ENCODE measurements at places on chromosomes 13 and 19.

DNA sequence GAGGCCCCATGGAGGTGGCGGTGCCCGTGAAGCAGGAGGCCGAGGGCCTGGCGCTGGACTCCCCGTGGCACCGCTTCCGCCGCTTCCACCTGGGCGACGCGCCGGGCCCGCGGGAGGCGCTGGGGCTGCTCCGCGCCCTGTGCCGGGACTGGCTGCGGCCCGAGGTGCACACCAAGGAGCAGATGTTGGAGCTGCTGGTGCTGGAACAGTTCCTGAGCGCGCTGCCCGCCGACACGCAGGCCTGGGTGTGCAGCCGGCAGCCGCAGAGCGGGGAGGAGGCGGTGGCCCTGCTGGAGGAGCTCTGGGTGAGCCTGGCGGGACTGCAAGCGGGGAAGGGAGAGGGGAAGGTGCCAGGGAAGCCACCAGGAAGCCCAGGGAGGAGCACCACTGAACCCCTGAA lies 5.8 kb downstream of the ZNF444 start:
- DNase-seq = no peak

DNA sequence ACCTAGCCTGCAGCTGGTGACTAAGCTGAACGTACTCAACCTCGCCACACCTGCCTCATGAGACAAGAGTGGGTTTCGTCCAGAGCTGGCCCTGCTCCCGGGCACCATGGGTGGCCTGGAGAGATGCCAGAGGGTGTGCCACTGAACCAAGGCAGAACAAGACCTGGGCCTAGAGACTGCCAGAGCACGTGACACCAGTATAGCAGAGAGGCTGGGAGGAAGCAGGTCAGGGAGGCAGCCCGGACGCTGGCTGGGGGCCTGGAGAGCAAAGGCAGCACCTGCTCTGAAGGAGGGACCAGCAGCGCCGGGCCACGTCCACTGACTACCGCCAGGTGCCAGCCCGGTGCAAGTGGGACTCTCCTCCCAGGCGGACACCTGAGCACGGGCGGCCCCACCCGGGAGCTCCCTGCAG lies 7.3 kb upstream of the C13orf46 start:
- DNase-seq = no peak

GRCh38 chr19:3586127-3586626 lies 899 bp downstream of the GIPC3 start:
- DNase-seq = no peak

GRCh38 chr13:80040196-80040980 lies 300.5 kb downstream of the SPRY2 start:
- DNase-seq = no peak

DNA sequence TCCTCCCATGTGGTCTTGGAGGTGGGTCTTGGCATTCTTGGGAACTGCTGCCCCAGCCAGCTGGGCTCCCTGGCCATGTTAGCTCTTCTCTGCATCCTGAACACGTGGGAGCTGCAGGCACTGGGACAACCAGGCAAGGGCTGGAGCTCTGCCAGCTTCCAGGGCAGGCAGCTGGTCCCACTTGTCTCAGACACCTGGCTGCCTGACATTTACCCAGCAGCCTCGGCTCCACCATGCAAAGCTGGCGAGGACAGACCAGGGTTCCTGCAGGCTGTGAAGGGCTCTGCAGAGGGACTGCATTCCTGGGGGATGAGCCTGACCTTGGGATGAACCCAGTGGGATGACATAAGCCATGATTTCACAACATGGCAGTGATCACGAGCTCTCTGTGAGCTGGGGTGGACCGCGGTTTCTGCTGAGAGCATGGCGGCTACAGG lies 99.0 kb upstream of the TSHZ3 start:
- peak; percentile 53 for DNase-seq

DNA sequence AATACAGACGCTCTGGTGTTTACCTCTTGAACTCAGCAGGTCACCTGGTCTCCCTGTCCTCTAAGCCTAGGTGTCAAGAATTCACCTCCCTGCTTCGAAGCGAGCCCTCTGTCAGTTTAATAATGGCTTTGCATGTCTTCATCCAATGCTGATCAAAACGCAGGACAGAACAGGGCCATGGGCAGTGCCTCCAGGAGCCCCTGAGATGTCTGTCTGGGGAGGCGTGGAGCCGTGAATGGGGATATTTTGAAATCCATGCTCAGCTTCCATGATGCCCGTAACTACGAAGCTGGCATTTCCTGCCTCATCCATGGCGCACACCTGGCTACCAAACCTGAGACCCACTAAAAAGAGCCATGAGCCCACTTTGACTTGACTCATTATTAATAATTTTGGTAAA lies 113.7 kb downstream of the RAB20 start:
- no peak for DNase-seq

- no peak for DNase-seq
These were observed 1955.0 kb downstream of the PCDH9 start for GRCh38 chr13:65275108-65275507.

- no peak for DNase-seq
These were observed 149.4 kb upstream of the FBXL3 start for GRCh38 chr13:77176350-77176749.

DNA sequence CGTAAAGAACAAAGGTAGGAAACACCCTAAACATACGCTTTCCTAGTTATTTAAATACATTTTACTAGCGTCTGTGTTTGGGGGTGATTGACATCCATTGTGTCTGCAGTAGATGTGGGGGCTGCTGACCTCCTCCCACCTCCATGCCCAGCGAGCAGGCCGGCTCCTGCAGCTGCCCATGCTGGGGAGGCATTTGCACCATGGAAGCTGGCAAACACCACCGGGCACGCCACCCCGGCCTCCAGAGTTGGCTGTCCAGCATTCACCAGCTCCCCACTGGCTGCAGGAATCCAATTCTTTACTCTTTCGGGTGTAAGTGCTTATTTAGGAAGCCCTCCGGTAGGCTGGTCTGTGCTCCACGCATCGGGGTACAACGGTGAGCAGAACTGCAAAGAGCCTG lies 115.4 kb upstream of the USP29 start:
- no peak for DNase-seq

- DNase-seq = no peak
These were observed 5.3 kb downstream of the PDCD2L start for GRCh38 chr19:34409189-34410164.

- no peak for DNase-seq
These were observed 19.3 kb downstream of the GNA15 start for GRCh38 chr19:3154957-3155736.

DNA sequence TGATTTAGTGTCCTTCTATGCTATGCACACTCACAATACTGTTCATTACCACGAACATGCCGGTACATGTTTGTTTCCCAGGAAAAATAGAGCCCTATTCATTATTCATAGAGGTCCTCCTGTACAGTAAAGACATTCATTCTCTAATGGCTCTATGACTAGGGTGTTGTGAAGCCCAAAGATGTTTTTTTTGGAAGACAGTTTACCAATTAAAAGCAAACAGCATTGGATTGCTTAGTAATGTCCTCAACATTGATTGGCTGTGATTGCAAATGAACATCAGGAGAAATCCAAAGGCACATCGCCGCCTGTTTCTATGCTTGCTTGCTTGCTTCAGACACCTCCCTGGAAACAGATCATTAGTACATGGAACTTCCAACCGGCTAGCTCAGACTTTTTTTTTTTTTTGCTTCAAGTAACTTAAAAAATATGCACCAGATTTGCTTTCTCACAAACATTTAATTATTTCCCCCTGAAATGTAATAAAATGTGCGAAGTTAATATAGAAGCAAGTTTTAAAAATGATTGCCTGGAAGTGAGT lies 8.8 kb upstream of the GPC6 start:
- DNase-seq = no peak

DNA sequence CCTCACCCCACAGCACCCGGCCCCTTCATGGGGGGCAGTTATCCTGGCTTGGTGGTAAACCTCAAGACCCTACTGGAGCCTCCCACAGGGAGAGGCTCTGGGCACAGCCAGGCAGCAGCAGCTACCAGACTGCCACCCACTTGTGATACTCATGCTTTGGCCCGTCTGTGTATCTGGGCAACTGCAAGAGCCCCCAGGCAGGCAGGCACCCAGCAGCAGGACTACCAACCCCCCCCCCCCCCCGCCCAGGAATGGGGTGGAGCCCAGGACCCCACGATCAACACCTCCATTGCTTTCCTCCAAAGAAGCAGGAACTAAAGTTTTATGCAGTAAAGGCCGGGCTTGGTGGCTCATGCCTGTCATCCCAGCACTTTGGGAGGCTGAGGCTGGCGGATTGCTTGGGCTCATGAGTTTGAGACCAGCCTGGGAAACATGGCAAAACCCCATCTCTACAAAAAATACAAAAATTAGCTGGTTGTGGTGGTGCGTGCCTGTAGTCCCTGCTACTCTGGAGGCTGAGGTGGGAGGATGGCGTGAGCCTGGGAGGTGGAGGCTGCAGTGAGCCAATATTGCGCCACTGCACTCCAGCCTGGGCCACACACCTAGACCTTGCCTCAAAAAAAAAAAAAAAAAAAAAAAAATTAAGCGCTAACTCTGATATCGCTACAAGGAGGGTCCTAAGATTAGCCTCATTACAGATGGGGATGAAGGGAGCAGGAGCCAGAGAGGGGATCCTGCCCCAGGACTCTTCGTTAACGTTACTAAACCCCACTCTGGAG lies 1.1 kb upstream of the LYL1 start:
- no peak for DNase-seq

GRCh38 chr19:35345671-35346111 lies 2.0 kb upstream of the FFAR1 start:
- no peak for DNase-seq

DNA sequence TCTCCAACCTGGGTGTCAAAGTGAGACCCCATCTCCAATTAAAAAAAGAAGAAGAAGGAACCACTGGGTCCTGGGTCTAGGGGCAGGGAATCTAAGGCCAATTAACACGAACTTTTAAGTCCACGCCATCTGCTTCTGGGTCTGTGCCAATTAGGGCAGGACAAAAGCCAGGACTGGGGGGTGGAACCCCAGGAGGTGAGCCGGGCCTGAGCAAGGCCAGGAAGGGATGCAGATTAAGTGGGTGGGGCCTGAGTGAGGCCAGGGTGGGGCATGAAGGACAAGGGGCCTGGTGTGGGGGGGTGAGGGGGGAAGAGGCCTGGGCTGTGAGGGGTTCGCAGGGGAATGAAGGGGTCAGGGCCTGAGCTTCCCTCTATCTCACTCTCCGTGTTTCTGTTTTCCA lies 26.3 kb upstream of the ZNF83 start:
- DNase-seq = no peak

DNA sequence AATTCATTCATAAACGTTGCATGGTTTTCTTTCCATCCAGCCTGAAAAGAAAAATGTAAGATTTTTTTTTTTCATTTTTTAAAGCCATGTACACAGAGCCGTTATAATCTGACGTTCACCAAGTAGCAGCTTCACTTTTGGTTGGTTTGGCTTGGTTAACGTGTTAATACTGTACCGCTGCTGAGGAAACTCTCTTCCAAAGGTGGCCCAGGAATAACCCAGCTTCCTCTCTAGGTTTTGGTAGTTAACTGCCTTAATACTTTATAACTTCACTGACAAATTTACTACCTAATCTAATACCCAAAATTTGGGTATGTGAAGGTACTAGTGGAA lies 1.7 kb downstream of the INTS6 start:
- no peak for DNase-seq

DNA sequence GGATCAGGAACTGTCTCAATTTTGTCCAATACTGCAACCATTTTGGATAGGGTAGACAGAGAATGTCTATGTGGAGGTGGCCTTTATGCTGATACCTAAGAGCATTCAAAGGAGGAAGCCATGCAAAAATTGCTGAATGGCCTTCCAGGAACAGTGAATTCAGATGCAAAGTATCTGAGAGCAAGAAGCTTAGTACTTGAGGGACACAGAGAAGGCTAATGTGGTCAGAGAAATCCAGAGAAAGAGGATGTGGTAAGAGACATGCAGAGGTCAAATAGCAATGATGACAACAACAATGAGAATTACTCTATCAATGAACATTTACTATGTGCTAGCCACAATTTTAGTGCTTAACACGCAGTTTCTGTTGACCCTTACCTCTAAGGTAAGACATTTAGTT lies 785.6 kb upstream of the KLHL1 start:
- DNase-seq = no peak

GRCh38 chr13:36681894-36682624 lies 8.2 kb downstream of the SERTM1 start:
- no peak for DNase-seq

DNA sequence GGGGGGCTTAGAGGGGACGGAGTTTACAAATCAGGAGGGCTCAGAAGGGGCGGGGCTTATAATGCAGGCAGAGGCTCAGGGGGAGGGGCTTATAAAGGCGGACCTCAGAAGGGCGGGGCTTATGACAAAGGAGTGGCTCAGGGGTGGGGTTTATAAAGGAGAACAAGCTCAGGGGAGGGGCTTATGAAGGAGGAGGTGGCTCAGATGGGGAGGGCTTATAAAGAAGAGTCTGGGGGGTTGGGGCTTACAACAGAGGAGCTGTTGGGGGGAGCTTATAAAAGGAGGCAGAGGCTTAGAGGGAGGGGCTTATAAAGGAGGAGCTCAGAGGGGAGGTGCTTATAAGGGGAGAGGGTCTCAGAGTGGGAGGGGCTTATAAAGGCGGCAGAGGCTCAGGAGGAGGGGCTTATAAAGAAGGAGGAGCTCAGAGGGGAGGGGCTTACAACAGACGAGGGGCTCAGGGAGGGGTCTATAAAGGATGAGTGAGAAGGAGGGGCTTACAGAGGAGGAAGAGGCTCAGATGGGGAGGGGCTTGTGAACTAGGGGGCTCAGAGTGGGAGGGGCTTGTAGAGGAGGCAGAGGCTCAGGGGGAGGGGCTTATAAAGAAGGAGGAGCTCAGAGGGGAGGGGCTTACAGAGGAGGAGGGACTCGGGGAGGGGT lies 1.0 kb downstream of the SMIM24 start:
- DNase-seq = no peak

- no peak for DNase-seq
These were observed 5.0 kb downstream of the GFY start for GRCh38 chr19:49430172-49430677.

- DNase-seq = no peak
These were observed 28.8 kb upstream of the SPATA13 start for GRCh38 chr13:24131749-24132148.

DNA sequence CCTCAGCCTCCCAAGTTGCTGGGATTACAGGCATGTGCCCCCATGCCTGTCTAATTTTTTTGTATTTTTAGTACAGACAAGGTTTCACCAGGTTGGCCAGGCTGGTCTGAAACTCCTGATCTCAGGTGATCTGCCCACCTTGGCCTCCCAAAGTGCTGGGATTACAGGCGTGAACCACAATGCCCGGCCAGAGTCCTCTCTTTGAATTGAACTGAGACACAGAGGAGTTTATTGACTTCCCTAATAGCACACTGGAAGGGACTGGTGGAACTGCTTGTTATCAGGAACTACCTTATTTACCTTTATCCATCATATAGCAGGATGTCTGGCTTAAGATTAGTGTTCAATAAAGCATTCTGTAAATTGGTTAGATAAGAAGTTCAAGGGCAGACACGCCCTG lies 613.8 kb downstream of the EFNB2 start:
- DNase-seq = no peak
